ENCODE measurements at places on chromosomes 5 and 9.

DNA sequence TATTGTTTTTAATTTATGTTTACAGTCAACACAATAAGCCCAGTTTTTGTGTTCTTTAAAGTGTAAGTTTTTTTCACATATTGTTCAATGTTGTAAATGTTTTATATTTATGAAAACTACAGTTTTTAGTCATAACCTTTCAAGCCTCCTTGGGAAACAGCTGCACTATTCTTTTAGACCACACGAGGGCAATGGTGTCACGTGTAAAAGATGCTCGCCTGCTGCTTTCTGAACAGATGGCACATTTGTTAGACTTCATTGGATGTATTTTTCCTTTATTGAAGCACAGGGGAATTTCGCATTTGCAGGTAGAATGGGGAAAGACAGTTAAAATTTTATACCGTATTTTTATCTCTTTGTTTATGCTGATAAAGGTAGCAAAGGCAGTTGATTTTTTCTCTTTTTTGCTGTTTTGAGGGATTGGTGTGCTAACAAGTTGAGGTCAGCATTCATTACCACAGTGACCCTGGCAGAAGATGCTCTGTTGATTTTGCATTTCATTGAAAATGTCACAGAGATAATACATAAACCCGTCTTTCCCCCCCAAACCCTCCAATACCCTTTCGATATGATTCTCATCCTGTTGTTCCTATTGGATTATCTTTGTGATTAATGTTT, 59.0 kb downstream of the MAT2B start:
- peak; percentile 89 for DNase-seq

- DNase-seq: no peak
Measured at GRCh38 chr5:162209005-162209605, 141.5 kb downstream of the GABRG2 start.

- no peak for DNase-seq
Measured at GRCh38 chr5:143174714-143175398, 228.6 kb downstream of the NR3C1 start.

DNA sequence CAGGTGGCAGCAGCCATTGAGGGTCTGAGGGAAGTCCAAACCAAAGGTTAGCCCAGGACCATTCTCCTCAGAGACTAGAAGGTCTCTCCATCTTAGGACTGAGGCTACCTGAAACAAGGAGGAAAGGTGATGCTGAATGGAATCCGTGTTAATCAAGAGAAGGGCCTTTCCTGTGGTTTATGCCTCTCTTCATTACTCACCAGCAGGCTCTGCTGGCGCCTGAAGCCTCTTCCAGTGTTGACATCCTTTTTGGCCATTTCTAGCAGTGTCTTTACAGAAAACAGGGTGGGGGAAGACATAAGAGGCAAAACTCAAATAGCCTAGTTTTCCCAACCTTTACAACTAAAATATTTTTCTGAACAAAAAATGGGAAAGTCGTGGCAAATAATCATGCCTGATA, 98.0 kb downstream of the ENC1 start:
- no peak for DNase-seq

- no peak for DNase-seq
Measured at GRCh38 chr5:1878050-1878849, 4.5 kb downstream of the IRX4 start.

DNA sequence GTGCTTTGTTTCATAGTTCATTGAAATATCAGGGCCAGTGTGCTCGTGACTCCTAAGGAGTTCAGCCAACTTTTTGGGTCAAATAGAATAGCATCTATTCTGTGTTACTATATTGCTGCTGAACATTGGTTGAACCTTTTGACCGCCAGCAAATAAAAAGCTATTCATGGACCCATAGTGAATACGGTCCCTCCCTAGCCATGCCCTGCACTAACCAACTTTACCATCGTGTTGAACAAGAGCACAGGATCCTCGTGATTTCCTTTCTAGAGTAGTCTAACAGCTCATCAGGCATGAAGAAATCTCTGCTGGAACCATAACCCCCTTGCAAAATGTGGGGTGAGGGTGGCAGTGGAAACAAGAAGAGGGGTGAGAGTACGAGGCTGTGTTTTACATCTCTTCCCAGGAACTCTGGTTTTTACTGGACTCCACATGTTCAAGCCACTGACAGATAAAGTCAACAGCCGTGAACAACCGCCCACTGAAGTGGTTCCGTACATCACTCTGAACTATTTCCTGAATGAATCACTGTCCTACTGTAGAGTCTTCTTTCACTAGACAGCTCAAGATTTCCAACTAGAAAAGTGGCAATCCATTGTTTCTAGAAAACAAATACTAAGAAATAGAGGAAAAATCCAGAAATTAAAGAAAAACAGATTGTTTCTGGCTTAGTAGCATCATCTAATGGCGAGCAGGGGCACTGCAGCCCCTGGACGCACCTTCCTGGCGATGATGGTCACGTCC, 70.1 kb upstream of the SPATA31E1 start:
- no peak for DNase-seq

GRCh38 chr9:132094314-132094791, 14.7 kb upstream of the MED27 start:
- no peak for DNase-seq

DNA sequence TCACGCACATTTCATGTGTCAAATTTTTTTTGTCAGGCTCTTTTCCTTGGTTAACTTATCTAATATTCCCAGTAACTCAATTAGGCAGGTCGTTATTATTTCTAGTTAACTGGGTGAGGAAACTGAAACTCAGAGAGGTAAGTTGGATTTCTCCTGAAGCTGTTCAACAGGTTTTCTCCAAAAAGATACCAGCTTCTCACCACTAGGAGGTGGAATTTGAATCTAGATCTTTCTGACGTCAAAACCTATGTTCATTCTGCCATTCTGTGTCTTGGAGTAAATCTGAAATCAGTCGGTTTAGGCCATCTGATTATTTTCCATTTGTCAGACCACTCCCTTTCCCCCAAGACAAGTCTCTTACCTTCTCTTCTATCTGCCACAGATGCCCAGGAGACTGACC, 572.9 kb downstream of the ACTL7B start:
- no peak for DNase-seq

DNA sequence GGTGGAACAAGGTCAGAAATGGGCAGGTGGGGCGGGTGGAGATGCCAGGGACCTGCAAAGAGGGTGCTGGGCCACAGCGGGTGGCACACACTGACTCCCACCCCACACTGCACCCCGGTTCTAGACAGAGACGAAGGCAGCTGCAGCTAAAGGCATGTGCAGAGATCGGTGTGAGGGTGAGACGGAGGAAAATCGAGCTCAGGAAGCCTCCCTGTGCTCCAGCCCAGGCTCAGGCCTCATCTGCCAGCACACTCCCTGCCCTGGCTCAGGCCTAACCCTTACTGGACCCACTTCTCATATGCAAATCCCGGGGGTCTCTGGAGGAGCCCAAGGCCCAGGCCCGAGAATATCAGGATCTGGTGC, 130.8 kb upstream of the PPP1R26 start:
- no peak for DNase-seq

DNA sequence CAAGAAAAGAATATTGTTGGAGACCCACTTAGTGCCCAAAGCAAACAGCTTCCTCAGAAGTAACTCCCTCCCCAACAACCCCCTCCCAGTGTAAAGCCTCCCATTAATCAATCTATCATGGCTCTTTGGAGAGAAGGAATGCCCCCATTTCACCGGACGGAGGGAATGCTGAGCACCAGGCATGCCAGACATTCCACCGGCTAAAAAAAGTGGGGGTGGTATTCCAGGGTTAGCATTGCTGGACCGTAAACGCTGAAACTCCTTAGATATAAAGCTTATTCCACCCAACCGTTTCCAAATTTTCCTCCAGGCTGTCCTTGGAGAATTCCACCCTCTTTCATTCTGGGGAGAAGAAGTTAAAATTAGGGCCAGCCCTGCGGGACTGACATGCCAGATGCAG, 363 bp upstream of the MAMDC2 start:
- no peak for DNase-seq

DNA sequence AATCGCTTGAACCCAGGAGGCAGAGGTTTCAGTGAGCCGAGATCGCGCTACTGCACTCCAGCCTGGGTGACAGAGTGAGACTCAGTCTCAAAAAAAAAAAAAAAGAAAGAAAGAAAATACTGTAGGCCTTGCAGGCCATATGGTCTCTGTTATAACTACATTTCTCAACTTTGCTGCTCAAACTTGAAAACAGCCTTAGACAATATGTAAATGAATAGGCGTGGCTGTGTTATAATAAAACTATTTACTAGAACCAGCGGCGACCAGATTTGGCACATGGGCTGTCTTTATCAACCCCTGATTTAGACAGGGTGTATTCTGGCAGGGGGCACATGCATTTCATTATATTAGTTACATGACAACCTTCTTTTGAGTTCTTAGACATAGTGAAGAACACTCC, 130.0 kb downstream of the C9orf152 start:
- DNase-seq: no peak

DNA sequence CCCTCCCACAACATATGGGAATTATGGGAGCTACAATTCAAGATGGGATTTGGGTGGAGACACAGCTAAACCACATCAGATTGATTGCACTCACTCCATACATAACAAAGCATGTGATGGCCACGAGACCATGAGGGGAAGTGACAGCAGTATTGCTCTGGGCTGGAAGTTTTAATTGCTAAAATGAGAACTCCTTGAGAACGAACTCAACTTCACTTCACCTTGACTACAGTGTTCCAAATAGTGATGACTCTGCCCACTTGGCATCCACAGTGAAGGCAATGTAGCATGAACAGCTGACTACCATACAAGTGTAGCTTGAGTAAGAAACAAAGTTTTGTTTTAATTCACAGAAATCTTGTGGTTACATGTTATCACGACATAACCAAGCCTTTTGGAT, 739 bp upstream of the SPINK7 start:
- DNase-seq: no peak

- no peak for DNase-seq
Measured at GRCh38 chr9:129962889-129963703, 79.9 kb downstream of the FNBP1 start.

- DNase-seq: peak; percentile 65
Measured at GRCh38 chr5:36373527-36374086, 71.9 kb upstream of the RANBP3L start.

DNA sequence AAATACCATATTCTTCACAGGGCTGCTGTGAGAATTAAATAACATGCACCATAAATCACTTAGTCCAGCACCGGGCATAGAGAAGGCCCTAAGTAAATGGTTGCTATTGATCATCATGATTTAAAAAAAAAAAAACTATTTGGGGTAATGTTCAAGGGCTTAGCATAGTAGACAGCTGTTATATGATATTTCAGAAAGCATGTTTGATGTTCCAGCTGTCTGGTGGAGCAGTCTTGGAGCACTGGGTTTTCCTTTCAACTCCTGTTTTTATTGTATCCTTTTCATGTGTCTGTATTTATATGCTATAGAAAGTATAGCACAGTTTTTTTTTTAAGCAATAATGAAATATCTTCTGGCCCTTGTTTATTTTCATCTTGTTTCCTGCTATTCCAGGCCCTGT, 28.0 kb upstream of the TOMM5 start:
- DNase-seq: no peak

DNA sequence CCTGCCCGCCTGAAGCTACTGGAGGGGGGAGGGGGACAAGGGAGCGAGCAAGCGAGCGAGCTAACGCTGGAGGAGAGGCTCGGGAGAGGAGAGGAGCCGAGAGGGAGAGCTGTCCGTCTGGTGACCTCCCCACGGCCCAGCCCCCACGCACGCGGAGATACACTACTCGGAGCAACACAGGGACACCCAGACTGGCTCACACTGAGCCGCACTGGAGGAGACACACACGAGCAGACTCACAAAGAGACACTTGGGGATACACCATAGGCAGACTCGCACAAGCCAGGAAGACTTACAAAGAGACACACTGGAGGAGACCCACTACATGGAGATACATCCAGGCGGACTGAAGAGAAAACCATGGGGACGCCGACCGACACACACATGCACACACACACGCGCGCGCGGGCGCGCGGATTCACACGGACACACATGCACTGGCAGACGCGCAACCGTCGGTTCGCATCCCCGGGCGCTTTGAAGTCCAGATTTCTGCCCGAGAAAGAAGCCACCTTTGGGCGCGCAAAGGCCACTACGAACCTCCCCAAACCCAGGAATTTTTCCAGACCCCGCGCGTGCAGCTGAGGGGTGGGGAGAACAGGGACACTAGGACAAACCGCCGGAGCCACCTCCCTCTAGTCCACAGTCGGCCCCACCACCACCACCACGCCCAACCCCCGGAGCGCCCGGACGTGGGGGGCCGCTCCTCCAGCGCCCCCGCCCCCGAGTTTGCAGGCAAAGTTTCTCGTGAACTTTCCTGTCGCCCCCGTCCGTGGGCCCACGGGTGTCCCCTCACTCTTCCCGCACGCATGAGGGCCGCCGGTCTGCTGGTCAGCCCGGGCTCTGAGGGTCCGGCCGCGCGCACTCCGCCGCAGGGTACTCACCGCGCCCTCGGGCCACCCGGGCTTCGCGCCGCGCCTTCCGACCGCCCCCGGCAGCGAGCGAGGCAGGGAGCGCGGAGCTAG, 571 bp downstream of the CNTFR start:
- no peak for DNase-seq

GRCh38 chr5:58458743-58459145, 1.1 kb downstream of the PLK2 start:
- DNase-seq: no peak

DNA sequence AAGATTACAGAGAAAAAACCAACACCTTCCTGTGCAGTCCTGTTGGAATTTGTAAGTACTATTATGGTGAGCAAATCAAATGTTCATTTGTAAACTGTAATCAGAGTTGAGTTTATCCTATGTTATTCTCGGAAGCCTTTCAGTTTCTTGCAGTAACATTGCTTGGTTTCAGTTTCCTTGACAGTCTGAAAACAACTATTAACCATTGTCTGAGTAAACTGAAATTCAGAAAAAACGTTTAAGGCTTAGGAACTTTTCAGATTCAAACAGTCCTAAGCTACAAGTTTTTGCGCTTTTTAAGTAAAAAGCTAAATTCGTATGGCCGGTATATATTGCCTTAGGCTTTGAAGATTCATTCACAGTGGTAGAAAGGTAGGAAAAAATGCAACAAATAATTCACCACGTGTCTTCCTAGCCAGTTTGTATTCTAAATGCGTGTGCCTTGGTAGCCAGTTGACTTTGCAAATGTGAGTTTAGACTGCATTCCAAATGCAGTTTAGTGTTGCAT, 2.5 kb downstream of the GPBP1 start:
- DNase-seq: no peak

DNA sequence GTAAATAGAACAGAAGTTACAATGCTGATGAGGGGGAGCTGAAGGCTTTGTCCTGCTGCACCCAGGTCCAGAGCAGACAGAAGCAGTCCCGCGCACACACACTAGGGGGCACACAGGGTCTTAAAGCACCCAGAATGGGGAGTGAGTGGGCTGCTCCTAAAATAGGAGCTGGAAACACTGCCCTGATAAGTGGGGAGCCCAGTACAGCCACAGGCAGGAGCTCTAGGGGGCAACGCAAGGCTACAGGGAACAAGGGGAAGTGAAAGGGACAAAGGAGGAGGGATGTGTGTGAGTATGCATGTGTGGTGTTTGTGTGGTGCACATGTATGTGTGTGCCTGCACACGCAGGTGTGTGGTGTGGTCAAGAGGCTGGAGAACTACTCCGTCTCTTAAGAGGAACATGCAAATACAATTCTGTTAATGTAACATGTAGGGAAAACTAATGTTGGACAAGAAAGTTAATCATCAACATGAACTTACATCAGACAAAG, 191.5 kb downstream of the ROR2 start:
- no peak for DNase-seq

GRCh38 chr9:20437476-20437875, 184.8 kb downstream of the MLLT3 start:
- no peak for DNase-seq
